ENCODE measurements at places on chromosomes 2 and 18.

GRCh38 chr2:195659982-195660890 is 3.2 kb downstream of the SLC39A10 start:
- peak; percentile 79 for DNase-seq

DNA sequence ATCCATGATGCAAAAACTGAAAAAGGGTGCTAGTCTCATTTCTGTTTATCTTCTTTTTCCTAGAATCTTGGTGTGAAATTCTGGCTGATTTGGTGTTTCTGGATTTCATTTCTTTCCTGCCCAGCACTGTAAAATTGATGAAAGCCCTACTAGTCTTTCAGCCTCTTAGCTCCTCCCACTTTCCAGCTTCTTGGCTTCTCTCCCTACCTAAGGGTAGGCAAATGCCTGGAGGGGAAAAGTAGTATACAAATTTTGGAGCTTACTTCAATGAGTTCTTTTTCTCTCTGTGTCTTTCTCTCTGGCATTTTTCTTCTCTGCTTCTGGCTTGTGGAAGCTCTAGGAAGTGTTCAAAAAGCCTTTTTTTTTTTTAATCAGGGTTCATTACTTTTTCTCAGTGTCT is 160.5 kb downstream of the XIRP2 start:
- DNase-seq: no peak

DNA sequence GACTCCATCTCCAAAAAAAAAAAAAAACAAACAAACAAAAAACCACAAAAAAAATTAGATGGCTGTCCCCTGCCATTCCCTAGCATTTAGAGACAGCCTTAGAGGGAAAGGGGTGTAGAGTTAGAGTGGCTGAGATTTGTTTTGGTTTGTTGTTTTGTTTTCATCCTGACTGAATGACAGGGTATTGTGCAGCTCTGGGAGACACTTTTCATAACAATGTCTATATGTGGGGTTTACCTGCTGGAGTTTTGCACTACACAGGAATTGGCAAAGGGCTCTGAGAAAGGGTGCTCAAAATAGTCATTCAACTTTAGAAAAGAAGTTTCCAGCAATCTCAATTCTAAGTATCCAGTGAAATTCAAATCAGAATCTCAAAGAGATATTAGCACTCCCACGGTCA is 732.5 kb upstream of the CHAC2 start:
- no peak for DNase-seq

DNA sequence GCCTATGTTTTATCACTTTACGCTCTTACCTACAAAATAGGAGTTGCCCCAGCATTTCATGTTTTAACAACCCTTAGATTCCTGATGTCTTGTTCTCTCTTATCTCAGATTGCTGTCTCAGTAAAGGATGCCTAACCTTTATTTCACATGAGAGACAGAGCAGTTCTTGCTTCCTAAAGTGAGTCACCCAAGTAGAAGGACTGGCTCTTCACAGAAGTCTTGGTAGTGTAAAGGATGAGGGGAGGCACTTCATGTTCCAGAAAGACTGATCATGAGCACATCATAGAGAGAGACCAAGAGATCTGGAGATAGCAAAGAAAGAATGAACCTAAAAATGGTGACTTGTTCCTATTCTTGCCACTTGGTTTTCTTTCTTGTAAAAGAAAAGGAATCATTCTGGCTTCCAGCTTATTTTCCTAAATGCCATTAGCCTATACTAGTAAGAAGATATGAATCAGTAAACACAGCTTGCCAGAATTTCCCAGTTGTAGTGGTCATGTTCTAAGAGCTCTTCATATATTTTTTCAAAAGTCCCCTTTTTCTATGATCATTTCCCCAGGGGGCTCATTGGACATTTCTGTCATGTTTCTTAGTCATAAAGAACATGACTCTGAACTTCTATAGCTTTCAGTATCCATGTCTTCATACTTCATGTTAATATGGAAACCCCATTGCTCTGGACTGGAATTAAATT is 54.9 kb downstream of the MAPRE2 start:
- DNase-seq: no peak

DNA sequence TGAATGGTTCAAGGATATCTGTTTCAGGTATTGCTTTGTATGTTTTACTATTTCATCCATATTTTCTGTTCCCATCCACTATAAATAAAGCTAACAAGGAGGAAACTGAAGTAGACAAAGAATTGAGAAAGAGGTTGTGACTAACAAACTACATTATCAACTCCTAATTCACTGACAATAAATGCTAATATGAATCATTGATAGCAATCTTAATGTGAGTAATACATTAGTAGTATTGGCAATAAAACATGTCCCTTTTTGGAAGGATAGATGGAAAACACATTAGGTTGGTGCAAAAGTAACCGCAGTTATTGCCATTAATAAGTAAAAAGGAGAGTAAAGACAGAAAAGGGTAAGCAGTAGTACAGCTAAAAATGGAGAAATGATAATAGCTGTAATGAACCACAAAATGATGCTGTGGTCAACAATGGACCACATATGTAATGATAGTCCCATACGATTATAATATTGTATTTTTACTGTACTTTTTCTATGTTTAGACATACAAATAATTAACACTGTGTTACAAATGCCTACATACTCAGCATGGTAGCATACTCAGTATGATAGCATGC is 104.7 kb downstream of the THADA start:
- no peak for DNase-seq

GRCh38 chr2:26683583-26683982 is 8.9 kb upstream of the KCNK3 start:
- no peak for DNase-seq

GRCh38 chr2:12982149-12982584 is 265.4 kb downstream of the TRIB2 start:
- DNase-seq: no peak

GRCh38 chr18:31512203-31512764 is 14.3 kb downstream of the DSG2 start:
- no peak for DNase-seq

DNA sequence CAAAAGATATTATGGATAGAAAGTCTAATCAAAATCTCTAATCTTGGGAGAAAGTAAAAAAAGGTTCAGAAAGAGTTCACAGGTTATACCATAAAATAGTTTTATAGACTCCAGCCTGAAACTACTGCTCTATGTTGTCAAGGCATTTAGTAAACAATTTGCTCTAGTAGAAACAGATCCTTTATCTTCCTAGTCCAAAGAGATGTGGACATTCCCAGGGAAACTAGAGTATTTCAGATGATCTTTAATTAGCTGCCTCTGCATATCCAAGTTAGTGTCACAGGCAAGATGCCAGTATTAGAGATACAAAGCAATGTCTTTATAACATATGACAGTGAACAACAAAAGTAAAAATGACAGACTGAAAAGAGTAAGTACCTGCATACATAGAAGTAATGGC is 708.6 kb downstream of the CCDC85A start:
- no peak for DNase-seq

- no peak for DNase-seq
Measured at GRCh38 chr18:60339018-60339417, 33.6 kb downstream of the MC4R start.

DNA sequence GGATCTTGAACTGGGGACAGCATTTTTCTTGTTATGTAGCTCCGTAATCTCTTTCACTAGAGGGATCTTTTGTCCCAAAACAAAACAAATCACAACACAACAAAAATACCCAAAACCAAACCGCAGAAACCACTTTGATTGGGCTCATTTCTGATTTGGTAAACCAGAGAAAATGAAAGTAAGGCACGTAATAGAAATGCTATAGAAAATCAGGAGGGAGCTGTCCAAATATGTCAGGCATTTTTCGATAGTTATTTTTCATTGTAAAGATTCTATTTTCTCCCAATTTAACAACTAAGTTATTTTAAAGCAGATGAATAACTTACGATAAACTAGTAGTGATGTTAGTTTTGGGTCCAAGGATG is 406.5 kb downstream of the XIRP2 start:
- no peak for DNase-seq

DNA sequence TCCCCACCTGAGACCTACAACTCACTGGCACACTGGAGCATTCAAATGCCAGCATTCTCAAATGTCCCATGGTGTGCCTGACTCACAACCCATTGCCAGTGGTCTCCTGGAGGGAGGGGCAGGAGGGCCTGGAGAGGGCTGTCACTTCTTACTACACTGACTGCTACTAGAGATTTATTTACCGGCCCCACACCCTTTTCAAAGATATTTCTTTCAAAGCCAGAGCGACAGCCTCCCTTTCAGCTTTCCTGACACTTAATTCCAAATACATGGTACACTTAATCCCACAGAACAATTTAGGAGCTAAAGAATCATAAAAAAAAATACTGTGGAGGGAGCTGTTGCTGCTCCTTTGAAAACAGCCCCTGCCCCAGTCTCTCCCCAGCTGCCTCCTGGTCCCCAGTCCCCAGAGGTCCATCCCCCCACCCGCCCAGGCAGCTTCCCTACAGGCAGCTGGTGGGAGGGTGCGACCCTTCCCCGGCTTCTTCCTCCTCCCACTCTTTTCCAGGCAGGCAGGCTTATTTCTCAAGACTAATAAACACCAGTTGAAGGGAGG is 129.1 kb upstream of the SMAD2 start:
- no peak for DNase-seq

- no peak for DNase-seq
Measured at GRCh38 chr2:84327645-84328249, 131.3 kb downstream of the SUCLG1 start.

DNA sequence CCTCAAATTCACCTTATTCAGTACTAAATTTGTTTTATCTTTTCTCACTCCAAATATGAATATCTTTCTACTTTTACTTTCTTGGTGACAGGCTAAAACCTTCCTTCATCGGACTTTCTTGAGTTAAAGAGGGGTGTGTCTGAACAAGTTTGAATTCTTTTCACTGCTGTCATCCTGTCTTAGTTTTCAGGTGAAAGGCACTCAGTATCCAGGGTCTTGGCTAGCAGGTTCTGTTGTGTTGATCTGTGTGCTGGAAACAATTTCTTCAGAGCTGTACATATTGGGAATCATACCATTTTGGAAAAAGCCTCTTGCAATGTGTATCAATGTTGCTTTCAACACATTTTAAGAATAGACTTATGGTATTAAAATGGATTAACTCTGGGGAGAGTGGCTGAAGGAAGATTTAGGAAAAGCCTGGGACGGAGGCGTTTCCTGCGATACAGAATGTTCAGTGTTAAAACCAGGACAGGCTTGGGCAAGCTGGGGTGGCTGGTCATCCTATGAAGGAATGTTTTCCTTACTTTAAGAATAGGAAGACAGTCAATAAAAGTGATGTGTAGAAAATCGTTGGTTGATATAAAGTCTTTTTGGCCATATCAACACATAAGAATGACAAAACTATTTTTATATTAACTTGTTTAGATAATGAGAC is 350.7 kb upstream of the SPRED2 start:
- no peak for DNase-seq

- no peak for DNase-seq
Measured at GRCh38 chr2:88885679-88886416, 194.4 kb downstream of the RPIA start.

GRCh38 chr2:65969161-65969560 is 465.8 kb upstream of the MEIS1 start:
- DNase-seq: no peak

- DNase-seq: no peak
Measured at GRCh38 chr18:76844742-76845477, 22.6 kb downstream of the ZNF236 start.

DNA sequence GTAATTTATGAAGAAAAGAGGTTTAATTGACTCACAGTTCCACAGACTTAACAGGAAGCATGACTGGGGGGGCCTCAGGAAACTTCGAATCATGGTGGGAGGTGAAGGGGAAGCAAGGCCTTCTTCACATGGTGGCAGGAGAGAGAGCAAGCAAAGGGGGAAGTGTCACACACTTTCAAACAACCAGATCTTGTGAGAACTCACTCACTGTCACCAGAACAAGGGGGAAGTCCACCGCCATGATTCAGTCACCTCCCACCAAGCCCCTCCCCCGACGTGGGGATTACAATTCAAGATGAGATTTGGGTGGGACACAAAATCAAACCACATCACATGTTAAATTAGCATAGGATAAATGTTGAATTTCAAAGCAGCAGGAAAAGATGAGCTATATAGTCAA is 56.2 kb downstream of the STRADB start:
- no peak for DNase-seq

- no peak for DNase-seq
Measured at GRCh38 chr2:74379851-74380789, at the start of gene DCTN1. TSS of gene DCTN1 (minus strand) at chr2:74380311. CDS start at chr2:74380037, 274 bp downstream.

DNA sequence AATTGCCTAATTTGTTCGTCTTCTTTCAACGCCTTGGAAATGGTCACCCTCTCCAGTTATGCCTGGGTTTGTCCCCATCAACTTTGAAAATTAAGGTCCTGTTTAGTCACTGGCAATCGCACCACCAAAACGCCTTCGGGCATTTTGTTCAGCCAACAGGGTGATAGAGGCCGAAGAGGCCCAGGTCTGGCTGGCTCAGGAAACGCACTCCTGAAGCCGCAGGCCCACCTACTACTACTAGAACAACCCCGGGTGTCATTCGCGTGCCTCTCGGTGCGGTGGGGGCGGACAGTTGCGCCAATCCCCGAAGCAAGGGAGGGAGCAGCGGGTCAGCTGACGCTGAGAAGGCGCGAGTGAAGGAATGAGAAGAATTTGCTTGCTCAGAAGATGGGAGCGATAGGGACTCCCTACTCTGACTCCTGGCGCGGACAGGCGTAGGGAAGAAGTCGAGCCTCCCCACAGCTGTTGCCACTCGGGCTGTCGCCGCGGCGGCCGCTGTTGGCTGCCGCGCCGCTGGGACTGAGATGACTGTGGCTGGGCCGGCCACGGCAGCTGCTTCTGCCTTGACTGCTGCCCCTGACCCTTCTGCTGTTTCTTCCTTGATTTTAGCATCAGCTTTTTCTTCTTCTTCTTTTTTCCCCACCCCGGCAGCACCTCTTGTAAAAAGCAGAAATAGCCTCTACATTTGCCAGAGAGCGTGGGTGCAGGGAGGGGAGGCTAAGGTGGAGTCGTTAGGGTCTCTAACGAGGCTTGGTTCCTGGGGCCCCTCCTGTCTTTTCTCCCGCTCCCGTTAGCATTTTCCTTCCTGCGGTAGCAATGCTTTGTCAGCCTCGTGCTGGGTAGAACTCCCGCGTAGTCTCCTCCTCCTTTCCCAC is 387.6 kb downstream of the FIGN start:
- DNase-seq: no peak

- DNase-seq: no peak
Measured at GRCh38 chr2:23497536-23497935, 112.6 kb downstream of the KLHL29 start.

Data from stimulated activated CD8-positive, alpha-beta memory T cell treated with anti-CD3 and anti-CD28 coated beads, Interleukin-15, amount 100 ng/mL, for 1 hour (primary cell).